ENCODE measurements at places on chromosomes 5 and 9.

GRCh38 chr5:116459301-116459700, 115.3 kb downstream of the SEMA6A start:
- DNase-seq = no peak

GRCh38 chr9:127203681-127204327, 60.8 kb upstream of the GARNL3 start:
- DNase-seq = no peak

DNA sequence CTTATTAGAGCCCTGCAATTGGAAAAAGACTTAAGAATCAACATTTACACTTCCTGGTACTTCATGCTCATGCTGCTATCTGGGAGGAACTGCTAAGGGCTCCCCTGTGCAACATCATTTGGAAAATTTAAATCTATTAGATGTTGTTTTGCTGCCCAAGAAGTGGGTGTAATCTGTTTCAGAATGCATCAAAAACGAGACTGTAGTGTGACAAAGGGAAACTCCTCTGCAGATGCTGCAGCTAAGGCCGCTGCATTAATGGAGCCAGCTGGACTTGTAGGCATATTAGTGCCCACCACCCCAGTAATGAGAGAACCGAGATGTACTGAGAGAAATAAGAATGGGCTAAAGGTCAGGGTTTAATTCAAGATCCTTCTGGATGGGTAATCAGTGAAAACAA, 11.1 kb upstream of the PAIP1 start:
- no peak for DNase-seq

DNA sequence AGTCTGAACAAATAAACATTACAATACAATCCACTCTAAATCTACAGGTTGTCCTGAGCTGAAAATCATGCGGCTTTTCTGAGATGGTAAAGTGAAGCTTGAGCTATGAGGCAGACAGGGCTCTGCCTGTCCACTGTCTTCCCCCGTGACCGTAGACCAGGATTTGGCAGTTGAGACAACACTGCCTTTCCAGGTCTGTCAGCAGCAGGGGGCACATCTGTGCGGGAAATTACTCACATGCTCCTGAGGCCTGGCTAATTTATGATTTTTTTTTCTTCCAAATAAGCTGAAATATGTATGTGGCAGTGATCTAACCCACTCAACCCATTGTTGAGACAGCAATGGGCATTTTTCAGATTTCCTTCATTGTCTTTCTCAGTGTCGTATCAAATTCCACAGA, 307.9 kb downstream of the FBXL7 start:
- no peak for DNase-seq

- DNase-seq = no peak
Observed at GRCh38 chr5:133933670-133934295, 34.6 kb downstream of the C5orf15 start.

DNA sequence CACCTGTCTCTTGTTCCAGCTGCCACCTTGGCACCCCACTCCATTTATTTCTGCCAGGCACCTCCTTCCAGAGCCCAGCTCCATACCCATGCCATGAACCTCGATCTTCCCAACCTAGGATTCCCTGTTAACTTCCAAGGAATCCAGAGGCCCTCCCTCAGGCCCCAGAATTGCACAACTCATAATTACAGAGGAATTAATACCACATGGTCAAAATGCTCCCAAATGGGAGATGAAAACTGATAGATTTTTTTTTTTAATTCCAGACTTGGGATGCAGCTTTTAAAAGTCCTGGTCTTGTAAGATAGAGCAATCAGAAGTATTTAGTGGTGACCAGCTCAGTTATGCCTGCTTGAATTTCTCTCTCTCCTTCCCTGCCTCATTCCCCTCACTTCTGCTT, 96.2 kb upstream of the CCDC112 start:
- no peak for DNase-seq

GRCh38 chr9:86516564-86516963, 162.4 kb upstream of the TUT7 start:
- no peak for DNase-seq

- DNase-seq = no peak
Observed at GRCh38 chr5:40436535-40437237, 243.0 kb upstream of the PTGER4 start.

Measured in hematopoietic multipotent progenitor cell treated with erythropoietin and hydrocortisone succinate and interleukin-3 and kit ligand, for 15 days (in vitro differentiated cells).